ENCODE measurements at places on chromosomes 5 and 9.

GRCh38 chr5:124180875-124181461 is 565.5 kb downstream of the ZNF608 start:
- DNase-seq = no peak

GRCh38 chr9:114096041-114096511 is 3.0 kb downstream of the KIF12 start:
- no peak for DNase-seq

GRCh38 chr5:151097061-151097460 is 16.2 kb upstream of the TNIP1 start:
- DNase-seq = no peak

DNA sequence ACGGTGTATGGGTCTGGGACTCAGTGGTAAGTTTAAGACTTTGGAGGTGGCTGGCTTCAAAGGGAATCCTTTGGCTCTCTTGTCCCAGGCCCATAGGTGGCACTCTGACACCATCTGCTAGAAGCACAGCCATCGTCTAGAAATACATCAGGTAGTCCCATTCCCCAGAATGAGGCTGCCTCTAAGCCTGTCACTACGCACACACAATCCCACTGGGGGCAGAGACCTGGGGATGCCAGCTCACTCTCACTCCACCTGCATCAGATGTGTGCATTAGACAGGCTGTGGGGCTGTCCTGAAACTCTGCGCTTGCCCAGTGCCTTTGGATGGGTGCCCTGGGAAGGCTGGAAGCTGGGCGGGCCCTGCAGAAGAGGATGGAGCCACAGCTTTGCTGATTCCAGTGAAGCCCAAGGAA is 127.5 kb upstream of the PANK3 start:
- peak; percentile 35 for DNase-seq

GRCh38 chr5:62259699-62260250 is 46.2 kb upstream of the KIF2A start:
- DNase-seq = no peak

GRCh38 chr9:126297661-126298060 is 29.0 kb upstream of the MVB12B start:
- DNase-seq = no peak

GRCh38 chr5:160263326-160263855 is 34.1 kb downstream of the FABP6 start:
- DNase-seq = no peak

DNA sequence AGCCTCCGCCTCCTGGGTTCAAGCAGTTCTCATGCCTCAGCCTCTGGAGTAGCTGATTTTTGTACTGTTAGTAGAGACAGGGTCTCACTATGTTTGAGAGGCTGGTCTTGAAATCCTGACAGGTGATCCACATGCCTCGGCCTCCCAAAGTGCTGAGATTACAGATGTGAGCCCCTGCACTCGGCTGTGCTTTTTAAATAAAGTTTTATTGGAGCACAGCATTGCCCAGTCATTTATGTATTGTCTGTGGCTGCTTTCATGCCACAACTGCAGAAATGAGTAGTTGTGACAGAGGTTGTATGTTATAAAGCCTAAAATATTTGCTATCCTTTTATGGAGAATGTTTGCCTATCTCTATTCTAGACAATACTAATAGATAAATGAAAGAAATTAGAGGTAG is 169.2 kb downstream of the AOPEP start:
- no peak for DNase-seq

DNA sequence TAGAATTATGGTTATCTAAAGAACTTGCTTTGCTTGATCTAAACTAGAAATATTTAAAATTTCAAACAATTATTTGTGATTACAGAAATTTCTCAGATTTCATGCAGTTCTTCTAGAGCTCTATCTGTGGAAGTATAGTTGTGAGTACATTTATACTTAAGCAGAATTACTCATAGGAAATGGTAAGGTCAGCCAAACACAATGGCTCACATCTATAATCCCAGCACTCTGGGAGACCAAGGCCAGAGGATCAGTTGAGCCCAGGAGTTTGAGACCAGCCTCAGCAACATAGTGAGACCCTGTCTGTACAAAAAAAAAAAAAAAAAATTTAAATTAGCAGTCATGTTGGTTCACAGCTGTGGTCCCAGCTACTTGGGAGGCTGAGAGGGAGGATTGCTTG is 71.0 kb downstream of the INVS start:
- no peak for DNase-seq

DNA sequence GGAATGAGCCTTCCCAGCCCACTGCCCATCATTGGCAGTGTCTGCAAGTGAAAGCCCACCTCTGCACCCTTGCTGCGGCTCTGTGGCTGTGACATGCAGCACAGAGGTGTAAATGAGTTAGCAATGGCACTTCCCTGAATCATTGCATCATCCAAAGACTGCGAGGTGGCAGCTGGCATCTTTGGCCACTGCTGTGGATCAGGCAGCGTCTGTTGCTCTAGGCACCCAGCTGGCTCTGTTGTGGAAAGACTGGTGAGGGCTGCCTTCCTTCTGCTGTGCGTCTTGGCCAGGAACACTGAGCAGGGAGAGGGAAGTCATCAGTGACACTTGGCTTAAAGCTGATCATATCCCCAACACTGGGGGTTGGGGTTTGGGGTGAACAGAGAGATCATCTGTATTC is 64.5 kb downstream of the MFAP3 start:
- DNase-seq = no peak

- DNase-seq = no peak
Observed at GRCh38 chr5:179149278-179149677, 89.1 kb downstream of the ZNF354C start.

DNA sequence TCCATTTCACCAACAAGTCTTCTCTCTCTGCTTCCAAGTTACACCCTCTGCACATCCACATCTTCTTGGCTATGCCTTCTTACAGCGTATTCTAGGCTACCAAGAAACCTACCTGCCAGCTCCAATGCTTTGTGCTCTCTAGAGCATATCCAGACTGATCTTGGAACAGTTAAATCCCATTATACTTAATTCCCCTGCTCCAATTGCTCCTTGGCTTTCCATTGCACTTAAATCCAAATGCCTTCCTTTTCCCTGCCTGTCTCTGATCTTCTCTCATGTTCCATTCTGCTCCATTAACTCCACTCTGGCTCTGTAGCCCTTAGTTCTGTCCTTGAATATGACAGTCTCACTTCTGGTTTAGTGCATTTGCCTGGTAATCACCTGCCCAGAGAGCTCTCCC is 322.4 kb downstream of the LRRC70 start:
- DNase-seq = no peak

- no peak for DNase-seq
Observed at GRCh38 chr9:33464045-33464636, 9.6 kb downstream of the NOL6 start.

GRCh38 chr9:114250648-114251047 is 72.2 kb upstream of the ORM1 start:
- DNase-seq = no peak
